Activated effector memory CD4-positive, alpha-beta T cell treated with anti-CD3 and anti-CD28 coated beads, Interleukin-2, amount 50 U/mL, for 16 hours (primary cell): ENCODE measurements at places on chromosomes 16 and 17.

DNA sequence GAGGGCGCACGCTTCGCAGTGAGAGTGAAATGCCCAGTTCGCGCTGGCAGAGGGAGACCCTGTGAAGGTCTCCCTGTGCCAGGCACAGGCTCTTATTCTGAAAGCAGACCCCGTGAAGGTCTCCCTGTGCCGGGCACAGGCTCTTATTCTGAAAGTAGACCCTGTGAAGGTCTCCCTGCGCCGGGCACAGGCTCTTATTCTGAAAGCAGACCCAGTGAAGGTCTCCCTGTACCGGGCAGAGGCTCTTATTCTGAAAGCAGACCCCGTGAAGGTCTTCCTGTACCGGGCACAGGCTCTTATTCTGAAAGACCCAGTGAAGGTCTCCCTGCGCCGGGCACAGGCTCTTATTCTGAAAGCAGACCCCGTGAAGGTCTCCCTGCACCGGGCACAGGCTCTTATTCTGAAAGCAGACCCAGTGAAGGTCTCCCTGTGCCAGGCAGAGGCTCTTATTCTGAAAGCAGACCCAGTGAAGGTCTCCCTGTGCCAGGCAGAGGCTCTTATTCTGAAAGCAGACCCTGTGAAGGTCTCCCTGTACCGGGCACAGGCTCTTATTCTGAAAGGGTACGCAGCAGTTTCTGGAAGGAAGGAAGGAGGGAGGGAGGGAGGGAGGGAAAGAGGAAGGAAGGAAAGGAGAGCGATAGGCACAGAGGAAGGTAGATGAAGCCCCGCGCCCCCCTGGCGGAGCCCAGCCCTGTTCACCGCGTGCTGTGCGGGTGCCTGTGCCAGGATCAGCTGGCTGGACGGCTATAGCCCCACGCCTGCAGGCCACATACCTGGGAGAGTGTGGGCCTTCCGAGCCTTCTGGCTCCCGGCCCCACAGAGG, 55.3 kb downstream of the WDR45B start:
- peak; percentile 83 for DNase-seq

GRCh38 chr17:17993366-17993765, 20.7 kb downstream of the DRC3 start:
- DNase-seq = no peak

- no peak for DNase-seq
Measured at GRCh38 chr17:28882154-28882895, 15.2 kb downstream of the FLOT2 start.

- DNase-seq = no peak
Measured at GRCh38 chr17:1735834-1736347, 6.8 kb upstream of the SERPINF2 start.

DNA sequence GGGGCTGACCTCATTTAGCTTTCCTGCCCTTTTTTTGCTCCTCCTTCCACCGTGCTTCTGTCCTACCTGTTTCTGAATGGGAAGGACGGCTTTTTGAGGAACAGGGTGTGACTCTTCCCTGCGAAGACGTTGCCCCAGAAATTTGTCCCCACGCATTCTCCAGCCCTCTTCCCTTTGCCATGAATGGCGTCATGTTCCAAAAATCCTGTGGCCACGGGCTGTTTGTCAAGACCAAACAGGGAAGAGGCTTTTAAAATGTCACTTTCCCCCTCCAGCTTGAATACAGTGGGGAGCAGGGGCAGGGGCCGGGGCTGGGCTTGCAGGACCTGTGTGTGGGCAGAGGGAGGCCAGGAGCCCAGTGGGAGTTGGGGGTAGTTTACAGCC, 13.9 kb downstream of the MPRIP start:
- peak; percentile 39 for DNase-seq

DNA sequence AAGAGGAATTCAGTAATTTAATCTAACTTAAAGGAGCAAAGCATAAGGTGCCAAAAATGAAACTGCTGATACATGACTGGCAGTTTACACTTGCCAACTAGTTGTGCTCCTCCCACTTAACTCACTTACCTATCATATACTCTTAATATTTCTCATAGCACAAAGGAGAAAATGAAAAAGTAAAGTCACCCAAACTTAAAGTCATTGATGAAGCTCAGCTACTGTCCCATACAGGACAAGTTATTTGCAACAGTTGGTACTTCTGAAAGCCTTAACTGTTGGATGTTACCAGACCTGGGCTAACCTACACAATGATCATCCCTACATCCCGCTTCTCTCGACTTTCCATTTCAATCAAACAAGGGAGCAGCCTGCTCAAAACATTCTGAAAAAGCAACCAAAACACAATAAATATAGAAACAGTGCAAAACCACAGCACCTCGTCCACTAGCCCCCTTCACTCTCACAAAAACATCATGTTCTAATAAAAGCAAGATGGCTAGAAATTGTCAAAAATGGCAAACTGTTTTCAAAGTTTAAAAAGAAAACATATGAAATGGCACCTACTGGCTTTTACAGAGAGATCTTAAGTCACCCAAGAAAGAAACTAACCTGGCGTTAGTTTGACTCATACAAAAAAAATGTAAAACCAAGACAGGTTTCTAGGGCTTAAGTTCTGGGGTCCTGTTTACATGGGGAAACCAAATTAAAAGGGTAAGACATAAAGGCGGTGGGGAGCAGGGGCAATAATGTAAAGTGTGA, 868 bp downstream of the MED13 start:
- no peak for DNase-seq

DNA sequence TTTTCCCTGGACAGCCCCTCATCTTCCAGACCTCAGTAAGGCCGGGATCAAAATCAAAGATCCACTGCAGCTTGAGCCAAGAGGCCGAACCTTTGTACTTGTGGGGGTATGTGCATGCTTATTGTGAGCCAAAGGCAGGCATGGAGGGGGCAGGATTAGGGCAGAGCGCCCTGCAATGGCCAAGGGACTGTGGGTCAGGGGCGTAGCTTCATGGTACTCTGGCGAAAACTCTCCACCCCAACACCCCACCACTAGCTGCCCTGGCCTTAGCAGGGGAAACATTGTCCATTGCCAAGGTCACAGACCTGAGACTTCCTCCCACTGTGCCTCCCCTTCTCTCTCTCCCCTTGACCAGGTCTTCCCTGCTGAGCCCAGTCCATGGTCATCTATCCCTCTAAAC, 90.1 kb downstream of the TMEM132E start:
- no peak for DNase-seq

GRCh38 chr16:13056607-13057006, 155.2 kb downstream of the SHISA9 start:
- DNase-seq = no peak

DNA sequence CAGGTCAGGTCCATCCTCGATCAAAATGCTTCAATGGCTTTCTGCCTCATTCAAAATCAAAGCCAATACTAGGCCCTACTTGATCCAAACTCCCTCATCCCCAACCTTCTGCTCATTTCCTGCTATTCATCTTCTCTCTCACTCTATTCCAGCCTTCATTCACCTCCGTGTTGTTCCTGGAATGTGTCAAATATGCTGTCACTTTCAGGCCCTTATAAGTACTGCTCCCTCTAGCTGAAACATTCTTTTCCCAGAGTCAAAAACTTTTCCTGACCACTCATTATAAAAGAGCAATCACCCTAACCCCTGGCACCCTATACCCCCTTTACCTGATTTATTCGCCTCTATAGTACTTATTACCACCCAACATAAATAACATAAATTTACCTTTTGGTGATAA, 303.7 kb upstream of the PMFBP1 start:
- DNase-seq = no peak

- DNase-seq = no peak
Measured at GRCh38 chr16:57889522-57889921, 81.4 kb downstream of the CNGB1 start.

GRCh38 chr16:71425746-71426068, 16.1 kb downstream of the TLE7 start:
- no peak for DNase-seq

- no peak for DNase-seq
Measured at GRCh38 chr17:81703747-81704654, 834 bp downstream of the MRPL12 start.

DNA sequence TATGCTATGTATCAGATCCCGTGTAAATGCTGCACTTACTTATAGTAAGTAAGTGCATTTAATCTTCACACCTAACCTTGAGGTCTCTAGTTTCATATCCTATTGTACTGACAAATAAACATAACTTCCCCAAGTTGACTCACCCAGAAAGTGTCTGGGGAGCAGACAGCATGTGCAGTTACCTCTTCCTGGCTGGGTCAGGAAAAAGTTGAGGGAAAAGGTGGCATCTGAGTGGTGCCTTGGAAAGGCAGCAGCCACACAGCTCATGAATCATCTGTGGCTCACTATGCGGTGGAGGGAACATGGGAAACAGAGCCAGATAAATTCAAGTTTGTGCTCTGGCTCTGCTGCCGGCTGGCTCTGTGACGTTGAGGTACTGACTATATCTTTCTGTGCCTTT, 382.0 kb upstream of the DYNLRB2 start:
- no peak for DNase-seq
